Fibroblast of skin of left biceps (primary cell): ENCODE measurements at places on chromosomes 3 and 15.

GRCh38 chr3:119195911-119196310, 22.5 kb downstream of the UPK1B start:
- no peak for DNase-seq

DNA sequence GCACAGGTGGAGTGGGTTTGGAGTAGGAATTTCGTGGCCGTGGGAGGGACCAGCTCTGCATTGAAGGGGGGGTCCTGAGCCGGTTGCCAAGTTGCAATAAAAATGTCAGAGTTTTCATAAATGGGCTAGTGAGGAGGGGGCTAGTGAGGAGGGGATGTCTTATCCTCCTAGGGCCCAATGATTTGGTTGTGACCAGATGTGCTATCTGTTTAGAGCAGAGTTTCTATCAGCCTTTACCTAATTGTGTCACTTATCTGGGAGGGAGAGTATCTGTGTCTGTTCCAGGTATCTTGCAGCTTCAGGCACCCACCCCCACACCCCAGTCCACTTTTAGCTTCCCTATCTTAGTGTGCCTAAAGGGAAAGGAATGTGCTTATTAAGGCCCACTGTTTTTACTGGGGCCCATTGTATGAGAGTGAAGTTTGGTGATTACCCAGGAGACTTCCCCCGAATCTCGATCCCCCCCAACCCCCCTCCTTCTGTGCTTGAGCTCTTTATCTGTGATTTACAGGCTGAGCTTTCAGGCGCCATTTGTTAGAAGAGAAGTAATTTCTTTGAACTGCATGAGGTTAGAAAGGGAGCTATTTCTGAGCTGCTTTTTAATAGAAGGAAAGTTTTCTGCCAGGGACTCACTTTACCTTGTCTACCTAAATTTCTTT, 42.6 kb downstream of the PPCDC start:
- DNase-seq, result no peak

DNA sequence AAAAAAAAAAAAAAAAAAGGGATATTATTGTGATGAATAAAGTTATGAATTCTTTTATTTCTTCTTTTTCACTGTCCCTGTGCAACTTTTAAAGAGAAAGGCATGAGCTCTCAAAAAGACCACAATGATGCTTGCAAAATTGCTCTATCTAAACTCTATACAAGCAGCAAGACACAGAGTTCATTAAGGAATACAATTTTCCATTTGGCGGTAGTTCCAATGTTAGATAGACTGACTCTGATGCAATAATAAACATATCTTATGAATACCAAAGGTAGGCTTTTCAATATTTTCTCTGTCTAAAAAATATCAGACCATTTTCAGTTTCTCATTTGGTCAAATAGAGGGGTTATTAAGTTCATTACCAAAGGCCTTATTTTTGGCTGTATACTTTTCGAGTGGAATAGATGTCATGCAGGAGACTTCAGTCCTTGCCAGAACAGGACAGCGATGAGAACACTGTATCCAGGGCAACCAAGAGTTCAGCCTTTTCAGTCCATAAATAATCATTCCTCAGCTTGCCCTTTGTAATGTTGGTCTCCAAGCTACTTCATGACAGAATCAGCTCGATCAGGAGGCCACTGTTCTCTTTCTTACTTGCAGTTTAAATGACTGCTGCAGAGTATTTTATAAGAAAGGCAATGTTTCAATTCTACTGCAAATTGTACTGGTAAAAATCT, 162.9 kb upstream of the FAM3D start:
- DNase-seq, result no peak

GRCh38 chr3:152365766-152366593, 97.3 kb downstream of the MBNL1 start:
- DNase-seq, result peak; percentile 51

- no peak for DNase-seq
These were observed 161.6 kb upstream of the LRRC3B start for GRCh38 chr3:26460985-26461384.

- DNase-seq, result peak; percentile 77
These were observed 27.8 kb upstream of the AP4E1 start for GRCh38 chr15:50880651-50881114.
